Aorta (tissue), 5 donors: ENCODE measurements at places on chromosomes 13 and 19. TPM values are rescaled to one million over a fixed set of nuclear protein-coding genes. Genes with fewer than 3 reads are reported as not detected.

The LGALS4 gene
- total RNA-seq = 2.9 TPM

DNA sequence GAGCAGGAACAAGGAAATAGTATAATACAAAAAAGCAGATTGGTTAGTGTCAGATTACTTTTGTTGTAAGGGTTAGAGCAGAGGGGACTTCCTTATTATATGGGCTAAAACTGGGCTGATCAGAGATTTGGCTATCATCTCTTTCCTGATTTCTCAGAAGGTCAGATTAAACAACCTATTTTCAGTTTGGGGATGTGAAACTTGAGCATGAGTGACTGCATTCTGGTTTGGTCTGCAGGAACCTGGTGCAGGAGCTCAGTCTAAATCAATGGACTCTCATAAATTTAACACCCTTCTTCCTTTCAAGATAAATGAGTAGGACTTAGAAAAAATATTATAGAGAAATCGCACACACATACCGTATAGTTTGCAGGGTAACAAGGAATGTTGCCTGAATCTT is 12.9 kb upstream of the RFXAP start:
- no peak overlapping the region for H3K27ac ChIP-seq
- H3K4me1 ChIP-seq = no peaks in the 10 kb centered on the region
- no peaks in the 10 kb centered on the region for H3K27me3 ChIP-seq

DNA sequence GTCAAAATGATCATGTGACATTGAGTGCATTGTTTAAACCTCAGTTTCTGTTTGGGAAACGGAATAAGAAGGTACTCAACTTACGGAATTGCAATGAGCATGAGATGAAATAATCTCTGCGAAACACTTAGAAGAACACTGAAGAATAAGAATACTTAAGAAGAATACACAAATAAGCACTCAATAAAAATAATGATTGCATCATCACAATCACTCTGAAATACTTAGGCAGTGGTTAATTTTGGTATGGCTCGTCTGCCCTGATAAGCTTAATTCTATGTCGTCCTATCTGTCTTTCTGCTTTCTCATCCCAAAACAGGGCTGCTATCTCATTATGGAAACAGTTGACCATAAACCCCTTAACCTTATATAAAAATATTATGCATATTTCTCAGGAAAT is 823.6 kb downstream of the DIAPH3 start:
- H3K27ac ChIP-seq = no peak overlapping the region
- DNase-seq = no peak
- no peaks in the 10 kb centered on the region for H3K36me3 ChIP-seq
- peaks cover 1% of the 10 kb centered on the region for H3K27me3 ChIP-seq
- H3K4me3 ChIP-seq = no peak overlapping the region

DNA sequence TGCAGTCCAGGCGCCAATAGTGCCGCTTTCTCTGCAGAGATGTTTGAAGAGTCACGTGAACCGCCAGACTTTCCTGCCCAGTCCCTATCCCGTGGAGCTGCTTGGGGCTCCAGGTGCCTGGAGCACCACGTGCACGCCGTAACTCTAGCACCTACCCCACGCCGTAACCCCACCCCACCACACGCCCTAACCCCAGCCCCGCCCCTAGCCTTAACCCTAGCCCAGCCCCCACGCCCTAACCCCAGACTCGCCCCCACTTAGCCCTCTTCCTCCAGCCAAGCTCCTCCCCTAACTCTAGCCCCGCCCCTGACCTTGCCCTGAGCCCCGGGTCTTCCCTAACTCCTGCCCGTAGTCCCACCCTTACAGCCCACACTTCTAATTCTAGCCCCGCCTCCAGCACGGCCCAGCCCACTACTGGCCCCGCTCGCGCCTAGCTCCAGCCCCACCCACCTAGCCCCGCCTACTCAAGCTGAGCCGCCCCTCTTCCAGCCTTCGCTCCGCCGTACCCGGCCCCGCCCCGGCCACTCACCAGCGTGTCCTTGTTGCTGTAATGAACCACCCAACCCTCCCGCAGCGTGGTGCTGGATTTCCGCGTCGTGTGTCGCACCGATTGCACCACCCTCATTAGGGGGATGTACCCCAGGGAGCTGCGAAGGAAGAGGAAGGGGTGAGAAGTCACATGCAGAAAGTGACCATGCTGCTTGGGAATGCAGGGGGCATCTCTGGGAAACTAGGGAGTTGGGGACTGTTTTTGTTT is 19.5 kb downstream of the PRKD2 start:
- no peaks in the 10 kb centered on the region for H3K4me1 ChIP-seq
- no peak overlapping the region for H3K27ac ChIP-seq
- peaks cover 6% of the 10 kb centered on the region for H3K36me3 ChIP-seq
- peak; percentile 91 for DNase-seq
- no peaks in the 10 kb centered on the region for H3K27me3 ChIP-seq
- no peak overlapping the region for H3K4me3 ChIP-seq

DNA sequence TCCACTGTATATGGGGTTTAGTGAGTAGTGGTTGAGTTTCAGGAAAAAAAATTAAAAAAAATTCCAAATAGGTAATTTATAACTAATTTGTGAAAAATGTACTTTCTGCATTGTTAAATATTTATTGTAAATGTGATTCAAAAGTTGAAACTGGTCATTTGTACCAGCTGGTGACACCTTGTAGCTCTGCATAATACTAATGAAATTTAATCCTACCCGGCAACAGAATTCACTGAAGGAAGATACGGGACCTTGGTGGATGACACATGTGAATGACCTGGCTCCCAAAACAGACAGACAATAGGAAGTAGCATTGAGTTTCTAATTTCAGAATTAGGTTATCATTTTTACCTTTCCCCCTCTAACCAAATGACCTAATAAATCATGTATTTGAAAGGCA is 73.8 kb downstream of the SLITRK6 start:
- no peak overlapping the region for H3K27ac ChIP-seq
- DNase-seq = no peak
- no peaks in the 10 kb centered on the region for H3K4me1 ChIP-seq
- H3K4me3 ChIP-seq = no peak overlapping the region
- H3K36me3 ChIP-seq = no peaks in the 10 kb centered on the region

GRCh38 chr13:110387451-110388107 is 80.5 kb downstream of the COL4A2 start:
- H3K27me3 ChIP-seq = no peaks in the 10 kb centered on the region
- no peaks in the 10 kb centered on the region for H3K36me3 ChIP-seq
- peak; percentile 85 for DNase-seq

- no peak overlapping the region for H3K27ac ChIP-seq
- H3K27me3 ChIP-seq = no peaks in the 10 kb centered on the region
These were observed 232.0 kb downstream of the B3GLCT start for GRCh38 chr13:31431722-31432137.
